ENCODE measurements at places on chromosomes 12 and 14.

DNA sequence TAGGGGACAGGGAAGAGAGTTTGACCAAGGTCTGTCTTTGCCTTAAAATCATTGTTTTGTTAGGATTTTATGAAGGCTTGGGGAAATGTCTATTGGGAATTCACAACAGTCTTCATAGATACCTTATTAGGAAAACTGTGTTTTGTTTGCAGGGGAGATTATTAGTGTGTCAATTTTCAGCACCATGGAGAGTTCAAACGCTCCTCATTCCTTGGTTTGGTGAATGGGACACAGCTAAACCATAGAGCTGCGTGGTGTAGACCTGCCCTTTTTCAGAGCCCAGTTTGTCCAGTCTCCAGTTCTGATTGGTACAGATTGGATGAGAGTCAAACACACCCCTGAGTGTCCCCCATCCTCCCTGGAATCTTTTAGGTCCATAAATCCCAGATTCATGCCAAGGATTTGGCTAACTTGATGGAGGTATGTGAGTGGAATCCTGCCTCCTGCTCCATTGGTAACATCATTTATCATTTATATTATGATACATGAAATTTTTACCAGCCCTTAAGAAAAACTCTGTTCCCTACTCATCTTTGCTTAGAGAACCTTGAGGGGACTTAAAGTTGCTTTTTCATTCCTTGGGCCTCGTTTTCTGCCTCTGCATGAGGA lies 12.0 kb downstream of the NGDN start:
- DNase-seq, result no peak

DNA sequence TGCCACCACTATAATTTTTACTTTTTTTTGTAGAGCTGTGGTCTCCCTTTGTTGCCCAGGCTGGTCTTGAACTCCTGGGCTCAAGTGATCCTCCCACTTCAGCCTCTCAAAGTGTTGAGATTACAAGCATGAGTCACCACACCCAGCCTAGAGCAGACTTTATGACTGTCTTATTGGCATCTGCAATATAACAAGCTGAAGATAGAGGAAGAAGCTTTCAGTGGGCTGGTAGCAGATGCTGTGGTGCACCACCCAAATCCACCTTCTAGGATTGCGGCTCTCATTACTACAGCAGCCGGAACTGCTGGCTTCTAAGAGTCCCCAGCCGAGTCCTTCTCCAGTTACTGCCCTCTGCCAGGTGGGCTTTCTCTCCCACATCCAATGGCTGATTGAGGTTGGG lies 7.6 kb upstream of the STK38L start:
- DNase-seq, result no peak

DNA sequence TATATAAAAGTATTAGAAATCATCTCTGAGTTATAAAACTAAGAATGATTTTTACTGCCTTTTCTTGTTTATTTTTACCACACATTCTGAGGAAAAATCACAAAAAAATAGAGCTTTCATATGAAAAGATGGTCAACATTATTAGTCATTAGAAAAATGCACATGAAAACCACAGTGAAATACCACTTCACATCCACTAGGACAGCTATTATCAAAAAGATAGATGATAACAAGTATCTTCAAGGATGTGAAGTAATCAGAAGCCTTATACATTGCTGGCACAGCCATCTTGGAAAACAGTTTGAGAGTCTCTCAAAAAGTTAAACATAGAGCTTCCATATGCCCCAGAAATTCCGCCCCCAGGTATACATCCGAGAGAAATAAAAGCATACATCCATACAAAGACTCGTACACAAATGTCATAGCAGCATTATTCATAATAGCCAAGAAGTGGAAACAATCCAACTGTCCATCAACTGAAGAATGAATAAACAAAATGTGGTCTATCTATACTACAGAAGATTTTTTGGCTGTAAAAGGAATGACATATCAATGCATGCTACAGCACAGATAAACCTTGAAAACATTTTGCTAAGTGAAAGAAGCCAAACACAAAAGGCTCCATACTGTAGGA lies 523.9 kb downstream of the FUT8 start:
- DNase-seq, result no peak

GRCh38 chr12:108668542-108668941 lies 34.8 kb upstream of the SELPLG start:
- no peak for DNase-seq

DNA sequence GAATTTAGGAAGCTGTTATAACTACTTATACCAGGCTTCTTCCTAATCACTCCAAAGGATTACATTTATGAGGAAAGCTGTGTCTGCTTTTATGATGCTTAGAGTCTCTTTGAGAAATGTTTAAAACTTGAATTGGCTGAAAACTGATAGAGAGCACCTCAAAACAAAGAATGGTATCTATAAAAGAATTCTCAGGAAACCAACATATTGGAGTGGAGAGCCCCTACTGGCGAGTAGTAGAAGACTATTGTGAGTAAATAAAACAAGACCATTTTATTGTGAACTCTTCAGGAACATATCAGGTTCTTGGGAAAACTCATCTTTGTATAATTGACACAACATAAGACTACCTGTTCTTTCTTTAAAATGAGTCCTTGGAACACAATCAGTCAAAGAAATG lies 578.6 kb downstream of the RERGL start:
- DNase-seq, result no peak
